ENCODE measurements at places on chromosomes 1 and 21. TPM values are rescaled to one million over a fixed set of nuclear protein-coding genes. Genes with fewer than 3 reads are reported as not detected.
A peak's percentile ranks its signal among the peaks of the same experiment; 100 is the strongest.

DNA sequence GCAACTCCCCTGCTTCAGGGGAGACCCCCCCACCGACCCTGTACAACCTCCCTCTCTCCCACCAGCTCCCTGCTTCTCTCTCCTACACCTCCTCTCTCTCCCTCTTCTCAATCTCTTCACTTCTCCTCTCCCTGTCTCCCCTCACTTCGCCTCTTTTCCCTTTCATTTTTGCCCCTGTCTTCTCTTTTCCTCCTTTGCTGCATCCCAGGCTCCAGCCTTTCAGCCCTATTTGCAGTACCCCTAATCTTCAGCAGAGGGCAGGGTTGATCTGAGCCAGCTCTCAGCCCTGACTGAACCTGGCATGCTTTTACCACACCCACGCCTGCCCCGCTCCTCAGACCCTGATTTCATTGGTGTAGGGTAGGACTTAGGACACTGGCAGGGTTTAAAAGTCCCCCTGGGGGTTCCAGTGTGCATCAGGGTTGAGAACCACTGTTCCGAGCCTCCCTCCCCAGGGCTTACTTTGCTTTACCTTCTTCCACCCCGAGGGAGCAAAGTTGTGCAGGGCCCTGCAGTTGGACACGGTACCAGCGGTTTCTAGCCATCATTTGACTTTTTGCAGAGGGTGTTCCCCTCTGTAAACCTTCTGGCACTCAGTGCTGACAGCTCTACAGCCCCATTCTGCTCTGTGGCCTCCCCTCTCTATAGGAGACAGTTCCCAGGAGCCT lies 67.3 kb upstream of the CNTN2 start:
- DNase-seq, result peak; percentile 82

The NIPAL3 gene
- 9.4 TPM for total RNA-seq

DNA sequence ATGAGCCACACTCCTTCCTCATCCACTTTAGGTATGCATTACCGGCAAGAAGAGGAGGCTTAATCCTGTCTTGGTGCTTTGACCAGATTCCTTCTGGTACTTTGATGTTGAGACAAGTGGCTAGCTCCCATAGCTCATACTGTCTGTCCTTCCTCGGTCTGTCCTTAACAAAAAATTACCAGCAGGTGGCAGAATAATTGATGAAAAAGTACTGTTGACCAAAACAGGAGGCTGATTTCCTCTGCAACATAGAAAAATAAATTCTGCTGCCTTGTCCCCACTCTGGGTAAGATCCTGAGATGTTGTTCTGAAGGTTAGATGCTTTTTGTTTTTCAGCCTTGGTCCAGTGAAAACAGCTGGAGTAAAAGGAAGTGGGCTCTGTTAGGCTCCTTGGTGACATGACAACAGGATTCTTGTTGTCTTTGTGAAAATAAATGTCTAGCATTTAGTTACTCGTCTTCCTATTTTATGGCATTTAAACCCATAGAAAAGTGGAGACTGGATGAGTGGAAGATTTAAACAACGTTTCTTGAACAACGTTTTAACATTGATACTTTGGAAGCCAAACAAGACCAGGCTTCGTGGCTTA lies 11.2 kb upstream of the HJV start:
- no peak for DNase-seq

The IL20 gene
- total RNA-seq, result not detected

The AMIGO1 gene
- 1.2 TPM for total RNA-seq

DNA sequence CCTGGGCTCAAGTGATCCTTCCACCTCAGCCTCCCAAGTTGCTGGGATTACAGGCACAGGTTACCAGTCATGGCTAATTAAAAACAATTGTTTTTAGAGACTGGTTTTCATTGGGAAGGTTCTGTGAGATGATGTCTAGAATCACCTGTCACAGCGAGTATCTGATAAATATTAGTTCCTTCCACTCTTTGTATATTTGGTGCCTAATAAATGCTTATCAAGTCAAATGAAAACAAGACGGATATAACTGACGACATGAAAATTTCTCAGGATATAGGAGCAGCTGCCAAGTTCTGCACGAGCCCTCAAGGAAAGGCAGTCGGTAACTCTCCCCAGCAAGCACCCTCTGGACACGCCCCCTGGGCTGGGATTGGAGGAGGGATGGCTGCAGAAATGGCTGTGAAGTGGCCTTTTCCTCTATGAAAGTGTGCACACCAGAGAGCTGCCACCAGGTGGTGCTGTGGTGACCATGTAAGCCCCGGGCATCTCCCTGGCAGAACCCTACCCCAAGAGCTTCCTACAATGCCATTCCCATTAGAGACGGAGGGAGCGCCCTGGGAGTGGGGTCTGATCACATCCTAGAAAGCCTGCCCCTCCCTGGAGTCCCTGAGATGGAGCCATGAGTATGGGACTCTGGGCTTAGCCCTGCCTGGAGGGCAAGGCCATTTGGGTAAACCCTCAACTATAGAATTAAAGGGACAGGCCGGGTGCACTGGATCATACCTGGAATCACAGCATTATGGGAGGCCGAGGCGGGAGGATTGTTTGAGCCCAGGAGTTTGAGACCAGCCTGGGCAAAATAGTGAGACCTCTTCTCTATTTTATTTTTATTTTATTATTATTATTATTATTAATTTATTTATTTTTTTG lies 50.9 kb downstream of the HTR6 start:
- peak; percentile 96 for DNase-seq

DNA sequence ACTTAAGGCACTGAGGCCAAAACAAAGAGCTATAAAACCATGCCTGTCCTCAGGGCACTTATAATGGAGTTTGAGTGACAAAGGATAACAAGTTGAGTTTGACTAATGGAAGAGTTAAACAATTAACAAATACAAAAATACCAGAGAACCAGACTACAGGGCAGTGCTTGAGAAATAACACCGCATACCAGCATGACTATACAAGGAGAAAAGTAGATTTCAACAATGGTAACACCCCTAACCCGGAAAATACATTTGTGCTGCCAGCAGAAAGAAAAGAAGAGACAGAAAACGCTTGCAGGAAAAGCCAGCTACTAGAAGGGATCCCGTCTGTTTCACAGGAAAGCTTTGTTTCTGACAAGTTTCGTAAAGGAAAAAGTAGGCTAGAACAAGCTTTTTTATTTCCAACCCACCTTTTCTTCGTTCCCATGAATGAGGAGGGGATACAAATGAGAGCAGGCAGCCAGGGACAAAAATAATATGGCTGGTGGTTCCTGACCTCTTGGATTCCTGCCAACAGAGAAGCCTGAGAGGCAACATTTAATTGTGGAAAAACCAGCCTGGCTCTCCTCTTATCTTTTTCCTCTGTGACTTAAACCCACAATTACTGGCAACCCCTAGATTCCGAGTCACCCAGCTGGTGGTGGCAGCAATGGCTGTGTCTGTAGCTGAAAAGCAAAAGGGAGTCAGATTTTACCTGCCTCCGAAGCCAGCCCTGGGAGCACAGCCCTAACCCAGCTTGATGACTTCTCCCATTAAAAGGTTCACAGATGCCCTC lies 56.5 kb downstream of the WLS start:
- no peak for DNase-seq

DNA sequence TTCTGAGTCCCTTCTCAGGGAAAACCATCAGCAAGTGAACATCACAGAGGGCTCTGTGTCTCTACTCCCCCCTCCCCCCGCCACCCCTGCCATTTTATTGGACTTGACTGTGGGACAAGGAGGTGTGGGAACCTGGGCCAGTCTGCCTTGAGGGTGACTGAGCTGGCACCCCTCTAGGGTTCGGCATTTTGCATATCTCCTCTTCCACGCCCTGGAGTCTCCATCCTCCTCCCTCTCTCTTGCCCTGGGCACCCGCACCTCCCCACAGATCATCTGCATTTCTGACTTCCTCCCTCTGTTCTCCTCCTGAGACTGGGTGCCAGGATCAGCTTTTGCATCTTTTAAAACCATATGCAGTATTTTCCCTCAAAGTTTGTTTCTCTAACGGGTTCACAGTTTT lies 107.1 kb upstream of the ERRFI1 start:
- DNase-seq, result no peak

- DNase-seq, result no peak
Observed at GRCh38 chr1:99247199-99247598, 17.1 kb upstream of the PLPPR4 start.

GRCh38 chr1:30888391-30888790 lies 20.2 kb downstream of the SDC3 start:
- DNase-seq, result no peak

Data from endothelial cell (in vitro differentiated cells).